ENCODE measurements at places on chromosomes 7 and 10.

- no peak for ATAC-seq
Observed at GRCh38 chr7:88262562-88262961, 42.7 kb upstream of the SRI start.

GRCh38 chr10:122878799-122879338, 512 bp downstream of the FAM24B start:
- ATAC-seq = peak; percentile 43

GRCh38 chr10:131846240-131847101, 54.3 kb upstream of the PPP2R2D start:
- peak; percentile 12 for ATAC-seq

DNA sequence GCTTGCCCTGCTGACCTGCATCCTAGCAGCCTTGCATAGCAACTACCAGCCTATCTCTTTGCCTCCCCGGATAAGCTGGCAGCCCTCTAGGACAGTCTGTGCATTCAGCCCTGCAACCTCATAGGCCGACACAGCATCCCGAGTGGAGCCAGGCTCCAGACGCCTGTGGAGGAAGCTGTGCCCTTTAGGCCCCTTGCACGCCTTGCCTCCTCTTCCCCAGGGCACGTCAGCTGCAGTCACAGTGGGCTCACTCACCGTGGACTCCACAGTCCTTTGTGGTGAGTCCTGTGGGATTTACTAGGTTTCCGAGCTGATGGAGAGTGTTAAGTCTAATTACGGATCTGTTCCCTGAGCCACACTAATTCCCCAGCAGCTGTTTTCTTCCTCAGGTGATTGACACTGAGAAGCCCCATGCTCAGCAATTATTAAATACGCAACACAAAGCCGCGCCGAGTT, 540.0 kb downstream of the TCERG1L start:
- no peak for ATAC-seq

- peak; percentile 71 for ATAC-seq
Observed at GRCh38 chr10:98055841-98056516, 25.6 kb upstream of the CRTAC1 start.

- ATAC-seq = peak; percentile 46
Observed at GRCh38 chr10:74753442-74754211, 72.8 kb upstream of the KAT6B start.
